Mucosa of descending colon (tissue), 3 donors: ENCODE measurements at places on chromosomes 7 and 10.
A peak's percentile ranks its signal among the peaks of the same experiment; 100 is the strongest.

DNA sequence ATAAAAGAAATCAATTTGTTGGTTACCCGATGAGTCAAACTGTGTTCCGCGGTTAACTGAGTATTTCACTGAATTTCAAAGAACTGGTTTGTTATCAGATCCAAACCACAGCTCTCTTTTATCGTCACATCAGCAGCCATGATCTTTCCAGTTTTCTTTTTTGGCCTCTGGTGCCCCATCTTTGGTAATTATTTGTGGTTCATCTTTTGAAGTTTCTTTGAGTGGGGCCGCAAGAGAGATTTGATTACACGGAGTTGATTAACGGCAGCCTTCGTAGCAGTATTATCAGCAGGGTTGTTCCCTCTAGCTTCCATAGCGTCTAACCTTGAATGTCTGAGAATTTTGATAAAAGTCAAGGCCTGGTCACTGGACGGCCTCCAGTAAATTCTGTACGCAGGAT is 154.9 kb upstream of the TNRC18 start:
- no peak for DNase-seq

DNA sequence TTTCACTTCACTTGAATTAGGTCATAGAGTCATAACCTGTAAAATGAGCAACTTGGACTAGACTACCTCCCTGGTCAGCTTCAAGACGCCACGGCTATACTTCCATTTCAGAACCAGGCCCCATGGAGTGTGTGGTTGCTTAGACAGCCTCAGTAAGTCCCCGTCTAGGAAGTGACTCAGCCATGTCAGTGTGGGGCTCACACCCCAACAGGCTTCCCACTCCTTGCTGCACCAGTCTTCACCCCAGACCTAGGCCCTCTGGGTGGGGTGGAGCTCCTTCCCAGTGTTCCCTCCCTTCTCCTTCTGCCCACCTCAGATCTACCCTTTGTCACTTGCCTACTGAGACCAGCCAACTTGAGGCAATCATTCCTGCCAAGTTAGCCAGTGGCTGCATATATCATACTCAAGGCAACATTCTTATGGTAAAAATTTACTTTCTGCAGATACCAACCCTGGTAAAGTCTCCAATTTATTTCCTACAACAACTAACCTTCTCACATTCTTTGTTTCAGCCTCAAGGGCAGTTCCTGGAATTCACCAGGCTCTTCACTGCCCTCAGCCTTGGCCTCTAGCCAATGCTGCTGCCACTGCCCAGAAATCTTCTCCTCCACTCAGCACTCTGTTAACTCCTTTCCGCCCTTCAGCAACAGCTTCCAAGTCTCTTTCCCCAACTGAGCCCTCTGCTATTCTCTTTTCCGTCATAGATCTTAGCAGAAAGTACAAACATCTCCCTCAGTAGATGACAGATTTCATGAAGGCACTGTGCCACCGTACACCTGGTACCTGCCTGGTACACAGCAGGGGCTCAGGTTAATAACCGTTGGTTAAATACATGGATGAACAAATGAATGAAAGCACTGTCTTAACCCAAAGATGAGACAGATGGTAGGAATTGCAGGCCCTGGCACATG is 31.3 kb upstream of the ZNRF2 start:
- DNase-seq: peak; percentile 70

DNA sequence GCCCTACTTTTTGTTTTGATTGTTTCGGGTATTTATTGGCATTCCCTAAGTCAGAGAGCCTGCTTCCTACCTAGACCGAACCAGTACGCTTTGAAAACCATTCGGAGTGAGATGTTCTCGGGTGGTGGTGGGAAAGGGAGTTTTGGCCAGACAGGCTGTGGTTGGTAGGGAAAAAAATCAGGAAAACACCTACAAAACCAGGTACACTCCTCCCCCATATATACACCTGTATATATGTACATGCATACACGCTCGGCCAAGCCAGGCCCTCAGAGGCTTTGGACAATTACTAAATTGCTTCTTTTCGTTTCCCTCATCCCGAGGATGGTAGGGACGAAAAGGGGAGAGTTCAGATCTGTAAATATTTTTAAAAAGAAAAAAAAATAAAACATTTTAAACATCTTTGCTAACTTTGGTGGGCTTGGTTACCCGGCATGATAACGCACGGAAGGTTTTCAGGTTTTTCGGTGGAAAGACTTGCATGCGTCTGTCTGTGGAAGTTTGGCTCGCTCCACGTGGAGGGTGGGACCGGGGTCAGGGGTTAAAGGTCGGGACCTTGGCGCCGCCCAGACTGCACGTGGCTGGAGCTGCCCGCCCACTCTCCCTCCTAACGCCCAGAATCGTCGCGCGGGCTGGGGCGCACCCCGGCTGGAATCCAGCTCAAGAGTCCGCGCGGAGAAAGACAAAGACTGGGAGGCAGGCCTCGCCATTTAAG is 2.5 kb downstream of the HMX2 start:
- no peak for DNase-seq

- no peak for DNase-seq
These were observed 21.8 kb upstream of the PIP4K2A start for GRCh38 chr10:22736134-22736533.

GRCh38 chr7:80954191-80954590 is 35.3 kb upstream of the SEMA3C start:
- no peak for DNase-seq

DNA sequence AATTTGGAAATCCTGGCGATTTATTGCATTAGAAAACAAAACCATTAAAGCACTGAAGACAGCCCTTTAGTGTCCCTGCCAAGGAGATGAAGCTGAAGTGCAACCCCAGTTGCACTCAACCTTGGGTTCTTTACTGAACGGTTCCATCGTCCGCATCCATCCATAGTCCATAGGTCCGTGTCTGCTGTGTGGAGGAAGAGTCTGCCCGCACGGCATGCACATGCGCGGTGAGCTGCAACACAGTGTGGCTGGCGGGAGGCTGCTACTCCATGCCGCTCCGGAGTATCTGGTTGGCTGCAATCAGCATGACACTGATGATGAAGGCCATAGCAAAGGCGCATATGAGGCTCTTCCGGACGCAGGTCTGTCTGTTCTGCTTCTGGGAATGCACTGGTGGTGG is 624.6 kb downstream of the CALN1 start:
- no peak for DNase-seq

- no peak for DNase-seq
These were observed 17.4 kb upstream of the KNDC1 start for GRCh38 chr10:133142523-133143199.

- no peak for DNase-seq
These were observed 6.8 kb upstream of the TAS2R60 start for GRCh38 chr7:143436325-143436946.

DNA sequence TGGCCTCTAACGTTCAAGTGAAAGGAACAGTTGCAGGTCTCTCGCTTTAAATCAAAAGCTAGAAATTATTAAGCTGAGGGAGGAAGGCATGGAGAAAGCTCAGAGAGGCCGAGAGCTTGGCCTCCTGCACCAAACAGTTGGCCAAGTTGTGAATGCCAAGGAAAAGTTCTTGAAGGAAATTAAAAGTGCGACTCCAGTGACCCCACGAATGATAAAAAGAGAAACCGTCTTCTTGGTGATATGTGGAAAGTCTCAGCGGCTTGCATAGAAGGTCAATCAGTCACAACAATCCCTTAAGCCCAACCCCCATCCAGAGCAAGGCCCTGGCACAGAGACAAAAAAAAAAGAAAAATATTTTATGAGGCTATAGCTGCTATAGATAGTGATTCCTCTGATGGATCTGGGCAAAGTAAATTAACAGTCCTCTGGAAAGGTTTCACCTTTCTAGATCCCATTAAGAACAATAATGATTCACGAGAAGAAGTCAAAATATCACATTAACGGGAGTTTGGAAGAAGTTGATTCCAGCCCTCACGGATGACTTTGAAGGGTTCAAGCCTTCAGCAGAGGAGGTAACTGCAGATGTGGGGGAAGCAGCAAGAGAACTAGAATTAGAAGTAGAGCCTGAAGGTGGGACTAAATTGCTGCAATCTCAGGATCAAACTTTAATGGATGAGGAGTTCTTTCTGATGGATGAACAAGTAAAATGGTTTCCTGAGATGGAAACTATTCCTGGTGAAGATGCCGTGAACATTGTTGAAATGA is 42.5 kb upstream of the INPP5A start:
- no peak for DNase-seq

- DNase-seq: no peak
These were observed 89.1 kb upstream of the SP4 start for GRCh38 chr7:21338728-21339164.

GRCh38 chr10:108662975-108663374 is 1260.3 kb downstream of the XPNPEP1 start:
- no peak for DNase-seq

GRCh38 chr7:40742270-40742669 is 607.5 kb downstream of the SUGCT start:
- DNase-seq: no peak

GRCh38 chr10:111035542-111035941 is 41.3 kb upstream of the ADRA2A start:
- no peak for DNase-seq

DNA sequence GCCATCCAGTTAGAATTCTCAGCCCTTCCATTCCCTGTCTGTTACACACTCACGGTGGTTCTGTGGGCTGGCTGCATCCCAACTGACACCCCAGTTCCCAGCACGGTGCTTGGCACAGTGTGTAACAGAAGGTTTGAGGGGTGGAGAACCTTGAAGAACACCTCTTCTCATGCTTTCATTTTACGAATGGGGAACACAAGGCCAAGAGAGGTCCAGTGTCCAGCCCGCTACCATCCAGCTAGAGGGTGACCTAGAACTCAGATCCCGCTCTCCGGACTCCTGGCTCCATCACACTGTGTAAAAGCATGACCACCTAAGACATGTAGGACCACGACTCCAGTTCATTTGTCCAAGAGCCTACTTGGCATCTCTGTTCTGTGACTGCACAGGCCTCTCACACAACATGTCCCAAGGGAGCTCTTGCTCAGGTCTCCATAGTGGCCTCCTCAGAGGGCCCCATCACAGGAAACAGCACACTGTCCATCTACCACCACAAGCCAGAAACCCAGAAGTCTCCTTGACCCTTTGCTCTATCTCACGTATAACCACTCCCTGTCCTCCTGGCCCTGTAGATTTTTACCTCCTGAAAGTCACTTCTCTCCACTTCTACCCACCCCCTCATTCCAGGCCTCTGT is 2.8 kb upstream of the CDH23 start:
- no peak for DNase-seq
